ENCODE measurements at places on chromosomes 5 and 9.

- no peaks in the 10 kb centered on the region for H3K36me3 ChIP-seq
- H3K27me3 ChIP-seq = no peaks in the 10 kb centered on the region
- no peak overlapping the region for H3K4me3 ChIP-seq
- H3K4me1 ChIP-seq = peaks cover 14% of the 10 kb centered on the region
Measured at GRCh38 chr5:107572715-107573368, 97.9 kb downstream of the EFNA5 start.

DNA sequence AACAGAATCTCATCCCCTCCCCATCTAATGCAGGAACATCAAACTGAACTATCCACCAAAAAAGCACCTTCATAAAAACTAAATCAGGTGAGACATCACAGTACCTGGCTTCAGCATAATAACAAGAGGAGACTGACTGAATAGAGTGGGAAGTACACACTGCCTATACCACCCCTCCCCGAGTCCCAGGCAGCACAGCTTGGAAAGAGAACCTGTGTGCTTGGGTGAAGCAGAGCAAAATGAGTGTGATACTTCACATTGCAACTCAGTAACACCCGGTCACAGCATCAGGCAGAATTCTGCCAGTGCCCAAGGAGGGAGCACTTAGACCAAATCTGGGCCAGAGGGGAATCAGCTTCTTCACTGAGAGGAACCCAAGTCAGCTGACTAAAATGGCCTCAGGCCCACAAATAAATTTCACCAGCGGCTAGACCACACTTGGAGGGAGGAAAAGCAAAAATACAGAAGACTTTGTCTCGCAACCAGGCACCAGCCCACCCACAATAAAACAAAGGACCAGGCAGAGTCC, 69.3 kb upstream of the OR2K2 start:
- peaks cover 31% of the 10 kb centered on the region for H3K36me3 ChIP-seq
- H3K4me3 ChIP-seq = no peak overlapping the region
- no peak overlapping the region for H3K27ac ChIP-seq

- H3K36me3 ChIP-seq = peaks cover under 1% of the 10 kb centered on the region
- H3K27me3 ChIP-seq = no peaks in the 10 kb centered on the region
- no peak for DNase-seq
- no peaks in the 10 kb centered on the region for H3K4me1 ChIP-seq
Measured at GRCh38 chr9:100322954-100323536, 29.7 kb downstream of the TEX10 start.

GRCh38 chr5:1735320-1735970, 64.2 kb downstream of the MRPL36 start:
- H3K27ac ChIP-seq = no peak overlapping the region
- H3K4me1 ChIP-seq = no peaks in the 10 kb centered on the region
- DNase-seq = no peak
- no peaks in the 10 kb centered on the region for H3K36me3 ChIP-seq
- no peak overlapping the region for H3K4me3 ChIP-seq

DNA sequence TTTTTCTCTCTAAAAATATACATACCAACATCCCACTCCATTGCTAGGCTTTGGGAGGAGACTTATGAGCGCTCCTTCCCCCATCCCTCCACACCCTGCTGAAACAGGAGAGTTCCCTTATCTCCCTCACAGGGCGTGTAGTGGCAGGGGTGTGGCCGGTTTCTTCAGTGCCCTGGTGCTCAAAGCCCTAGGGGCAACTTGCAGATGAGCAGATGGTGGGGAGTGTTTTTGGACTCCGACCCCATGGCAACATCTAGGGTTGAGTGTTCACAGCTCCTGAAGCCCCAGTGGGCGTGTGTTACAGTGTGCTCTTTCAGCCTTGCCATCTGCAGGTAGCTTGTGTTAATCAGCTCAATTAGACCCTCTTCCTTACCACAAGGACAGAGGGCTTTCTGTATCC, 409.5 kb downstream of the MAT2B start:
- H3K27me3 ChIP-seq = no peaks in the 10 kb centered on the region
- H3K4me3 ChIP-seq = no peak overlapping the region
- H3K36me3 ChIP-seq = no peaks in the 10 kb centered on the region
- no peak for DNase-seq
- no peaks in the 10 kb centered on the region for H3K4me1 ChIP-seq
- no peak overlapping the region for H3K27ac ChIP-seq

- no peaks in the 10 kb centered on the region for H3K36me3 ChIP-seq
- DNase-seq = no peak
- no peak overlapping the region for H3K27ac ChIP-seq
- H3K27me3 ChIP-seq = no peaks in the 10 kb centered on the region
- no peaks in the 10 kb centered on the region for H3K4me1 ChIP-seq
Measured at GRCh38 chr5:82662340-82662739, 384.2 kb upstream of the RPS23 start.

- H3K36me3 ChIP-seq = peaks cover 10% of the 10 kb centered on the region
- DNase-seq = no peak
- H3K4me1 ChIP-seq = peaks cover 59% of the 10 kb centered on the region
- H3K27me3 ChIP-seq = no peaks in the 10 kb centered on the region
Measured at GRCh38 chr5:112917453-112917995, 4.5 kb downstream of the REEP5 start.

DNA sequence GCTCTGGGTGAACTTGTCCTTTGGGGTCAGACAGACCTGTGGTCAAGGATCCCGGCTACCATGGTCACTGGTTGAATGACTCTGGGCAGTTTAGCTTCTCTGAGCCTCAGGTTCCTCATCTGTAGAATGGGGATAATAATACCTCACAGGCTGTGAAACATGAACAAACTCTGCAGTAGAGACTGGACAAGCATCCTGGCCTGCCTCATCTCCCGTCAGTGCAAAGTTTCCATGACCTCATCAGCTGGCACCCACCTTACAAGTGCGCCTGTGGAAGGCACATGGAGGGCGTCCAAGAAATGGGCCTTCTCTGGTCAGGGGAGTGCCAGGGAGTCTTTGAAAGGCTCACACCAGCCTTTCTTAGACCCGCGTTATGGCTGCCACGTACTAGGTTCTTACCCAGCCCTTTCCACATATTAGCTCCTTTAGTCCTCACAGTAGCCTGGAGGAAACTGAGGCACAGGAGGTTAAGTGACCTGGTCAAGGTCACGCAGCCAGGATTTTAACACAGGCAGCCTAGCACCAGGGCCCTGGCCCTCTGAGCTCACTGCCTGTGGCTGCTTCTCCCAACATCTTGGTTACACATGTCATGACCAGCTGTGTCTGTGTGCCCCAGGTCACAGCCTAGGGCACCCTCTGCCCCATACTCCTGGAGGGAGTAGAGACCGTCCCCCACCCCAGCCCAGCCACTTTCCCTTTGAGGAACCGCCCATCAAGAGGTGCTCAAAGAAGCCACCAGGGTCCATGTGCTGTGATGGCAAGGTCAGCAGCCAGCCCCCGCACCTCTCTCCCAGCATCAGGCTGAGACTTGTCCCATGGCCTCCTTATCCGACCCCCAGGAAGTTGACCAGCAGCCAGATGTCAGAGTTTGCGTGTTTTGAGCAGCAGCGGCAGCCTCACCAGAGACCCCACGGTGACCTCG, 39.4 kb upstream of the RPL26L1 start:
- DNase-seq = no peak
- H3K4me3 ChIP-seq = no peak overlapping the region
- H3K27ac ChIP-seq = peak overlapping the region; percentile 64
- no peaks in the 10 kb centered on the region for H3K27me3 ChIP-seq
- peaks cover 16% of the 10 kb centered on the region for H3K36me3 ChIP-seq

GRCh38 chr9:120733190-120733589, 18.9 kb upstream of the MEGF9 start:
- no peaks in the 10 kb centered on the region for H3K27me3 ChIP-seq
- H3K36me3 ChIP-seq = no peaks in the 10 kb centered on the region
- no peaks in the 10 kb centered on the region for H3K4me1 ChIP-seq
- no peak overlapping the region for H3K27ac ChIP-seq
- H3K4me3 ChIP-seq = no peak overlapping the region

- H3K36me3 ChIP-seq = no peaks in the 10 kb centered on the region
- peaks cover 18% of the 10 kb centered on the region for H3K4me1 ChIP-seq
- H3K27me3 ChIP-seq = no peaks in the 10 kb centered on the region
- peak overlapping the region; percentile 82 for H3K4me3 ChIP-seq
- peak; percentile 26 for DNase-seq
Measured at GRCh38 chr5:149959406-149960236, 937 bp upstream of the SLC26A2 start.

DNA sequence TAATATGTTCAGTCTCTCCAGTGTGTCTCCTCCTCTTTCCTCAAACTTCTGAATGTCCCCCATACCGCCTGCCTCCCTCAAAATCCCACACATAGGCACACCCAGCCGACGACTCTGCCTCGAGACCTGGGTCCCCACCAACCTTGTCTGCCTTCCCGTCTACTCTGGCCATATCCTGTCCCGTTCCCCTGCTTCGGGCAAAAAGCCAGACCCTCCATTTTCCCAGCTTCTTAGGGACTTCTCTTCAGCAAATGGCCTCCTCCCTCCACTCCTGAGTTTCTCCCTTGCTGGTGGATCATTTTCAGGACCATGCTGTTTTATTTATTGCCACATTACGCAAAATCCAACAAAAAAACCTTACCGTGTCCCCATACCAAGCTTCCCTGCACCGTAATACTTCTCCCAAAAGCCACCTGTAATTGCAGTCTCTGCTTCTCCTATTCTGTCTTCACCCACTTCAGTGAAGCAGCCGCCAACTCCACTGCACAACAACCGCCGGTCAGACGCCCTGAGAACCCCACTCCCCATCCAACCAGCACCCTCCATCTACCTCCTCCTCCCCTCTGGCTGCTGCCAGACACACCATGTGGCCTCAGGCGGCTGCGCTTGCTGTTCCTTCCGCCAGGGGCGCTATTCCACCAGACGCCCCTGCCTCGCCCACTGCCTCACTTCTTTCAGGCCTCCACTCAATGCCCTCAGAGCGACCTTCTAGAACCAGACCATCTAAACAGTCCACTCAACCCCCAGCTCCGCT, 117.0 kb downstream of the TRPM6 start:
- no peak overlapping the region for H3K4me3 ChIP-seq
- H3K36me3 ChIP-seq = no peaks in the 10 kb centered on the region
- no peak overlapping the region for H3K27ac ChIP-seq
- H3K27me3 ChIP-seq = no peaks in the 10 kb centered on the region
- peak; percentile 51 for DNase-seq
- H3K4me1 ChIP-seq = no peaks in the 10 kb centered on the region

Measured in CD8-positive, alpha-beta memory T cell (primary cell).